NCI-H446 (cell line): ENCODE measurements at places on chromosomes 6 and 20.

- DNase-seq, result no peak
Measured at GRCh38 chr20:22576733-22577514, 7.4 kb downstream of the FOXA2 start.

GRCh38 chr6:55290736-55291135 is 36.5 kb upstream of the GFRAL start:
- no peak for DNase-seq

- DNase-seq, result no peak
Measured at GRCh38 chr6:25553502-25553901, 98.5 kb upstream of the SCGN start.

DNA sequence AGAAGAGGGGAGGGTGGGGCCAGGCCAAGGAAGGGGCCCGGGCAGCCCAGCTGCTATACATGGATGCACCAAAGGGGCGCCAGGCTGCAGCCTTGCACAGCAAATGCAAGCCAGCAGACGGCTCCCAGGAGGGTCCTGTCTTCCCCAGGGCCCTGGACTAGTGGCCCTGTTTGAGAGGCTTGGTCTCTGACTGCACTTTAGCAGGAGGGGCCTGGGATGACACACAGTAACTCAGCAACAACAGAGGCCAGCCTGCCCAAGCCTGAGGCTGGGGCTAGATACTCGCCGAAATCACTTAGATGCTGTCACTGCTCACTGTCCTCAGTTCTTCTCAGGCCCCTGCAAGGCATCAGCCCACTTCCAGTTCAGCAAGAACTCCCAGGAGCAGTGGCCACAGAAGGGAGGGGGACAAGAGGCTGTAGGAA is 73.5 kb downstream of the TRAM2 start:
- DNase-seq, result peak; percentile 40

GRCh38 chr6:15758631-15759215 is 95.9 kb upstream of the DTNBP1 start:
- DNase-seq, result no peak

GRCh38 chr20:57342829-57343228 is 8.2 kb upstream of the RAE1 start:
- no peak for DNase-seq

- no peak for DNase-seq
Measured at GRCh38 chr6:16698162-16698533, 63.1 kb downstream of the ATXN1 start.

- DNase-seq, result no peak
Measured at GRCh38 chr20:675453-676314, at the start of gene SCRT2. TSS of gene SCRT2 (minus strand) at chr20:675802. CDS start at chr20:675601, 201 bp downstream.

GRCh38 chr6:119361209-119361608 is 11.6 kb upstream of the MAN1A1 start:
- no peak for DNase-seq

DNA sequence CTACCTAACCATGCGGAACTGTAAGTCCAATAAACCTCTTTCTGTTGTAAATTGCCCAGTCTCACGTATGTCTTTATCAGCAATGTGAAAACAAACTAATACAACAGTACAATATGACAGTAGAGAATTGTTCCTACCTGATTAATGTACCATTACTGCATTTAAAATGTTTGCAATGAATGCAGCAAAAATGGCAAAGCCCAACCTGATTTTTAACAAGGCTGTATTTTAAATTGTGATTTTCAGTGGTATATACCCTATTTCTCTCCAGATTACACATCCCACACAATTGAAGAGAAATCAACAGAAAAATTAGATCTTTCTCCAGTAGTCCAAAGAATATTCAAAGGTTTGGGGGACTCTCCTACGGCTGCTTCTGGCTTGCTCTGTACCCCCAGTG is 3.3 kb upstream of the PCSK2 start:
- DNase-seq, result no peak

DNA sequence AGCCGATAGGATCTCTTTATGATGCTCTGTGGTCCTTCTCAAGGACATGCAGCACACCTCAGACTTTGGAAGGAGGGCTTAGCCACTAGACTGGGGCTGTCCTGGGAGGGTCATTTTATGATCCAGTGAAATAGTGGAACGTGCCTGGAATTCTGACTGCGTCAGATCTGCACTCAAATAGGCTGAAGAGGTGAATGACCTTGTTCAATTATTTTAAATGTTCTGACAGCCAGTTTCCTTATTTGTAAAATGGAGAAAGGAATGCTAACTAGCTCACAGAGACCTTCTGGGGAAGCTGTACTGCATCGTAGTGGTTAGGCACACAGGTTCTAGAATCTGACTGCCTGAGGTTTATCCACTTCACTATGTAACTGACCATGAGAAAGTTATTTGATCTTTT is 587.5 kb downstream of the MAFB start:
- no peak for DNase-seq

GRCh38 chr6:1726341-1726768 is 116.6 kb downstream of the FOXC1 start:
- no peak for DNase-seq

DNA sequence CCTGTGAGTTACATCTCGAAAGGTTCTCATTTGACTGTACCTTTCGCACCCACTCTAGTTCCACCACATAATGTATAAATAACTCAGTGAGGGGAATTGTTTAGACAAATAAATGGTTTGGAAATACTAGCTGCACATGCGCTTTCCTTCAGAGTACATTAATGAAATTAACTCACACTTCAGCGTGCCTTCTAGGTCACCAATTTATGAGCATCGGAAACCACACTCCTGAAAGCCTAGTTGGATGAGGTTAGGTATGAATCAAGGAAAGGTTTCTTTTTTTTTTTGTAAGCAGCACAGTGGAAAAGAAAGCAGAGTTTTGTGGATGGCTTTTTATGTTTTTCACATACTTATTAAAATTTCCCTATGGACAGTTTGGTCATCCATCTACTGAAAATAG is 247.8 kb upstream of the TCF21 start:
- DNase-seq, result no peak

DNA sequence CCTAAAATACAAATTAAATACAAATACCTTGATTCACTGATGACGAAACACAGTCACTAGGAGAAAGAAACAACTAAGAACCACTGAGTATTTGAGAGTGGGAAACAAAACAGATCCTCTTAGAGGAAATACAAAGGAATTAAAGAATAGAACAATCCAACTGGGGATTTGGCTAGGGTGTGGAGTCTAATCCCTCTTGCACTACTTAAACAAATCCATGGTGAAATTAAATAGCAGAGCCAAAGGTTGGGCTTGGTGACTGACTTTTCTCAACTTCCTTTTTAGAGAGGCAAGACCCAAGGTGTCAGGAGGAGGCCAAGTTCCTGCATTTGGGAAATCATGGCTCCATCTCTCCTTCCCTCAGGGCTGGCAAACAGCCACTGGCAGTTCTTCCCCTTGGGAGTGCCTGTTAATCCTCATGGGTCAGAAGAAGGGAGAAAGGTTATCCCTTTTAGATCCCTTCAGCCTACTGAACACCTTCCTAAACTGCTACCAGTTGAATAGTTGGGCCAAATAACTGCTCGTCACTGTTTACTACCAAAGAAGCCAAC is 101.2 kb upstream of the TRAF3IP2 start:
- no peak for DNase-seq

- peak; percentile 39 for DNase-seq
Measured at GRCh38 chr20:44587035-44587980, 4.9 kb downstream of the PKIG start.

GRCh38 chr6:136085370-136086115 is 164.6 kb downstream of the MTFR2 start:
- DNase-seq, result no peak

- peak; percentile 20 for DNase-seq
Measured at GRCh38 chr6:142885182-142885867, 59.7 kb downstream of the HIVEP2 start.

GRCh38 chr6:137911675-137912191 is 44.7 kb downstream of the TNFAIP3 start:
- DNase-seq, result no peak

- DNase-seq, result no peak
Measured at GRCh38 chr20:58650181-58650775, 805 bp upstream of the STX16 start.
